ENCODE measurements at places on chromosomes 1 and 21.

- no peak for DNase-seq
These were observed 145.5 kb downstream of the SPATA17 start for GRCh38 chr1:217776693-217777092.

- no peak for DNase-seq
These were observed 18.8 kb downstream of the SLC1A7 start for GRCh38 chr1:53123453-53124140.

DNA sequence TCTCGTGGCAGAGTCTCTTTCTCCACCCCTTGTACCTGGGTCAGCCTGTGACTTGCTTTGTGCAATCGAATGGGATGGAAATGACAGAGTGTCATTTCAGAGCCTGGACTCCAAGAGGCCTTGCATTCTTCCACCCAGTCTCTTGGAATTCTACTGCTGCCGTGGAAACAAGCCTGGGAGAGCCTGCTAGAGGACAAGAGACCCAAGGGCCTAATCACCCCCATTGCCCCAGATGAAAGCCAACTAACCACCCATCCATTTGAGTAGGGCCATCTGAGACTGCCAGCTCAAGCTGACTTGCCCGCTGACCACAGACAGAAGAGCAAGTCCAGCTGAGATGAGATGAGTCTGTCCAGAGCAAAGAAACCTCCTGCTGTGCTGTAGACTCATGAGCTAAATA is 201.6 kb downstream of the PTPRU start:
- no peak for DNase-seq

- DNase-seq: no peak
These were observed 44.9 kb downstream of the SYT6 start for GRCh38 chr1:114108751-114109255.

DNA sequence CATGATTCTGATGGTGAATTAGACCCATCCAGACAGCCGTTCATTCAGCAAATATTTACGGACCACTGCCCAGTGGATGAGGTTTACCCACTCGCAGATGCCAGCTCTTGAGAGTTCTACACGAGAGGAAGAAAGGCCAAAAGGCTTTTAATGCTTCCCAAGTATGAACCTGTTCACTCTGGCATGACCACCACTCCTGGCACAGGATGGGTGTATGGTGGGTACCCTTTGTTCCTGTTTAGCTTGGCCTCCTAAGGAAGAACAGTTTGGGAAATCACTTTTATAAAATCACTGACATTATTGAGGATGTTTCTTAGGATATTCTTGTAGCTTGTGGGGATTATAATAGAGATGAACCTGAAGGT is 67.2 kb downstream of the HMGB4 start:
- no peak for DNase-seq

GRCh38 chr1:67496329-67496728 is 66.1 kb upstream of the SERBP1 start:
- no peak for DNase-seq

- DNase-seq: peak; percentile 53
These were observed 36.3 kb upstream of the PCBP3 start for GRCh38 chr21:45607021-45607908.

DNA sequence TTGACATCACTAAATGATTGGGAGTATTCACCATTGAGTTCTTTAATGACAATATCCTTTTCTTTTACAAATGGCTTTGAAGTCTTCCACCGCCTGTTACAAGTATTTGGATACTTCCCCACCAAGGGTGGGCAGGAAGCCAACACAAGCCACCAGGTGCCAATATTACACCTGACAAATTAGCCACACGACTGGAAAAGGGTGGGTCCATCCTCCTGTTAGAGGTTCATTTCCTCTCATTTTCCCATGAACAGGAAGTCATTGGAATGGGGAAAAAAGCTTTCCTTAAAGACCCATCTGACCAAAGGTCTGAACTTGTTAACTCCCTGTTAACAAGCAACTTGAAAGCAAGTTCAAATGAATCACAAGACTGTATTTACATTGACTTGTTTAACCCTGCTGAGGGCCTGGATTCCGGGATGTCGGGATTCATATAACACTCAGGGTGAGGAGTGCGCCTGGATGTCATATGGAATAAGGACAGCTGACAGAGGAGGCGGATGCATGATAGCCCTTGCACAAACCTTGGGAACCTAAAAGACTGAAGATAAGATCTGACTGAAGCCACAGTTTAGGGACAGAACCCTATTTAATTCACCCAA is 40.5 kb upstream of the PROX1 start:
- DNase-seq: no peak

GRCh38 chr1:47791879-47792608 is 205.1 kb downstream of the TRABD2B start:
- DNase-seq: no peak

- no peak for DNase-seq
These were observed 49.1 kb downstream of the VANGL2 start for GRCh38 chr1:160449494-160449893.

DNA sequence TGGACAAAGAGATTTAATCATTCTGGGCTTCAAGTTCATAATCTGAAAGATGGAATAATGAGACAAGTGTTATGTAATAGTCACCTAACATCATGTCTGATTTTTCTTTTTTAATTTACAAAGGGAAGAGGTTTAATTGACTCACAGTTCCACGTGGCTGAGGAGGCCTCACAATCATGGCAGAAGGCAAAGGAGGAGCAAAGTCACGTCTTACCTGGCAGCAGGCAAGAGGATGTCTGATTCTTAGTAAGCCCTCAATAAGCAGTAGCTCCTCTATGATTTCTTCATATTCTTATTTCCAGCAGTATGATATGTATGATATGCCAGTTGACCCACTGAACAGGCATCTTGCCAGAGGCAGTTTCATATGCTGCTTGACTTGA is 152.7 kb downstream of the S1PR1 start:
- DNase-seq: no peak

GRCh38 chr1:150021191-150021694 is 10.7 kb upstream of the OTUD7B start:
- no peak for DNase-seq

- no peak for DNase-seq
These were observed 6.0 kb downstream of the COL24A1 start for GRCh38 chr1:86150553-86151055.

GRCh38 chr1:202230939-202231645 is 37.5 kb downstream of the LGR6 start:
- no peak for DNase-seq

DNA sequence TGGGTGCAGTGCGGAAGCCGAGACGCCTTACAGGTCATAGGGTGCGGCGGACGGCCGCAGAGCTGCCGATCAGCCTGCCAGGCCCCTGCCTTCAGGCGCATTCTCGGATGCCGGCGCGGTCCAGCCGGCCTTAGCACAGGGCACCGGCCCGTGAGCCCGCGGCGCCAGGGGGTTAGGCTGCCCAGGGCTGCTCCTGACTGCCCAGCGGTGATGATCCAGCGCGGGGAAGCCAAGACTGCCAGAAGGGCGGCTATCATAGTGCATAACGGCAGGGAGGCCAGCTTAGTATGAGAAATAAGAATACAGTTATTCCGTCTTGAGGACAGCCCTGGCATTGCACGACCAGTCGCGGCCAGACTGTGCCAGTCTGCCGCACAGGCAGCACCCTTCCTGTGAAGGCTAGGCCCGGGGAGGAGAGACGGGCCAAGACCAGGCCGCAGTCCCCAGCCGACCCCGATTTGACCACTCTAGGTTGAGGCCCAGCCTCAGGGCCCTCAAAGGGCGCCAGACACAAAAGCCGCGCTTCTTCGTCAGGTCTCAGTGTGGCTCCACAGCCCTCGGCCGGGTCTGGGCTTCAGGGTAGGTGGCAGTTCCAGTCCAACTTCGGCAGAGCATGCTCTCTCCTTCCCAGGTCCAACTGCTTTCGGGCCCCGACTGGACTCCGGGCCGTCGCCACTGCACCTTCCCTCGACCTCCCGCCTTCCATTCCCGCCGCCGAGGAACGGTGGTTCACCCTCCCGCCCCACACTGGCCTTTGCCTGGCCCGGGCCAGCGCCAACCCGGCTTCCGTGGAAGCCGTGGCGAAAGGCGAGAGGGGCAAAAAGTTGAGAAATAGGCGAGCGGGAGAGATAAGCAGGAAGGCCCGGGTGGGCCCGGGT is 829 bp downstream of the ALX3 start:
- DNase-seq: no peak

DNA sequence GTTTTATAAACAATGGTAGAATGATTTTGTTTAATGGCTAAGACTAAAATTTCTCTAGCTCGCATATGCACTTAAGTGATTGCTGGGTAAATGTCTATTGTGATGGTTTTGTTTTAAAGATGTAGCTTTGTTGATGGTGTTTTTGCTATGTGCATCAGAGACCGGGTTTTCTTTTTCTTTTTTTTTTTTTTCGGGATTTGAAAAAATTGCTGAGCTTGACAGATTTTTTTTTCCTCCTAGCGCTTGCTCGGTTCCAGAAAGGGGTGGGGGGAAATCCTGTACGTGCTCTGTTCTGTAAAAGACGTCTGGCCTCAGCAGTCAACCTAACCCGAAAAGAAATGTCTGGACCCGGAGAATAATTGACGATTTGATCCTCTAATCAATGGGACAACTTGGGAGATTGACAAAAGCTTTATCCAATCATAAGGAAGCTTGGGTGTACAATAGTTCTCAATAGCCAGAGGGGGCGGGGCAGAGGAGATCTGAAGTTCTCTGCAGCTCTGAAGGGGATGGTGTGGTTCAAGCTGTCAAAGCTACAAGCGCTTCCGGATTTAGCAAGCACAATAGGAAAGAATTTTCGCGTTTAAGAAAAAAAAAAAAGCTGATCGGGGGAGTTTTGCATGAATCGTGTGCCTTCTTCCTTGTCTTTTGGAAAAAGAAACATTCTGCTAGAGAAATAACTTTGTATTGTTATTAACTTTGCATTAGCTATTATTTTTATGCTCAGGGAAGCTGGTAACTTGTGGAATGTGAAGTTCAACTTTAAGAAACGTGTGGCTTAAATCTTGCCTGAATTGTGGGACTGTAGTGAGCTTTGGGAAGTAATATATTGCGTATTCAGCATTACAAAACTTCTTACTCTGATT is 4.5 kb upstream of the NFIA start:
- peak; percentile 84 for DNase-seq

GRCh38 chr1:212568978-212569537 is 39.5 kb upstream of the ATF3 start:
- no peak for DNase-seq

- no peak for DNase-seq
These were observed 122.7 kb downstream of the CLEC20A start for GRCh38 chr1:178374016-178374415.

- DNase-seq: no peak
These were observed 83.1 kb upstream of the ERRFI1 start for GRCh38 chr1:8109216-8109615.

DNA sequence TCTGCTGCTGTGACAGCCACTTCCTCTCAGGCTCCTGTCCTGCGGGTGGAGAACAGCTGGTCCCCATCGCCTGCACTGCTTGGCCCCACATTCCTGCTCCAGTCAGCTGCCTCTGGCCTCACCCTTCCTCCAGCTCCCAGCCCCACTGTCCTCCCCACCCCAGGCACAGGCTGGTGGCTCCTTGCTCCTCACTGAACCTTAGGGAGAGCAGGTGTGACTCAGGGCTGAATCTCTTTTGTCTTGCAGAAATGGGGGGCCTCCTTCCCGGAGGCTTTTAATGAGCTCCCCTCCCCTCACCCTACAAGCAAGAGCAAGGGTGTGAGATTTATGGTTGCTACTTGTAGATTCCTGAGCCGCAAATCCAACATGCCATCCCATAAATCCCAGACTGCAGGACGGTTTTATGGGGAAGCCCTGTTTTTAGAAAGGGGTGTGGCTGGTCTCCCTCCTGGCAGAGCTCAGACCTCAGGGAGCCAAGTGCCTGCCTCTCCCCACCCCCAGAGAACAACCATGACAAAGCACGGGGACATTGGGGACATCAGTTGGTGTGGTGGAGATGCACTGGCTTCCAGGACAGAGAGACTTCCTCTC is 15.2 kb downstream of the CDK18 start:
- DNase-seq: no peak

- no peak for DNase-seq
These were observed 22.8 kb downstream of the TTC3 start for GRCh38 chr21:37095821-37096220.

DNA sequence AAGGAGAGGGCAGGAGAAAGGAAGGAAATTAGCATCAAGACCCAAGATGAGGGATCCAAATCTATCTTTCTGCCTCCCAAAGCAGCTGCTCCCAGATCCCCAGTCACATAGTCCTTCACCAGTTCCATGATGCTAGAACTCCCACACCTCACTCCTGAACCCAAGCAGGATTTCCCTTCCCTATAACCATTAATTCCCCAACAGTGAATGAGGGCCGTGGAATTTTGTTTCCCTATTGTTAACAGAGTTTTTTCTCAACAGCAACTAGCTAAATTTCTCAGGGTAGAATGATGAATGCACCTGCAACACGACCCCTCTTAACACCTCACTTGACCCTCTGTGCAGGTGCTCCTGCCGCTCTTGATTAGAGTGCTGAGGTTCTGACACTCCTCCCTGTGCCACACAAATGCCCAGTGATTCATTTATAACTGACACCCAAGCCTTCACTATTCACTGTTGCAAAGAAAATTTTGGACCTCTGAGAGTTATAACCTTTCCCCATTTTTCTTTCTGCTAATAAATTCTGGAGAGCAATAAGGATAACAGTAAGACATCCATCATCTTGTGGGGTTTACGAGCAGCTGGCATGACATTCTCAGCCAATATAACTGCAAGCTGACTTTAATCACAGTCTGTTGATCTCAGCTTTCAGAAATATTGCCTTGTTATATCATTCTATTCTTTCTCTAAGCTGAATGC is 25.4 kb upstream of the NPL start:
- DNase-seq: no peak

DNA sequence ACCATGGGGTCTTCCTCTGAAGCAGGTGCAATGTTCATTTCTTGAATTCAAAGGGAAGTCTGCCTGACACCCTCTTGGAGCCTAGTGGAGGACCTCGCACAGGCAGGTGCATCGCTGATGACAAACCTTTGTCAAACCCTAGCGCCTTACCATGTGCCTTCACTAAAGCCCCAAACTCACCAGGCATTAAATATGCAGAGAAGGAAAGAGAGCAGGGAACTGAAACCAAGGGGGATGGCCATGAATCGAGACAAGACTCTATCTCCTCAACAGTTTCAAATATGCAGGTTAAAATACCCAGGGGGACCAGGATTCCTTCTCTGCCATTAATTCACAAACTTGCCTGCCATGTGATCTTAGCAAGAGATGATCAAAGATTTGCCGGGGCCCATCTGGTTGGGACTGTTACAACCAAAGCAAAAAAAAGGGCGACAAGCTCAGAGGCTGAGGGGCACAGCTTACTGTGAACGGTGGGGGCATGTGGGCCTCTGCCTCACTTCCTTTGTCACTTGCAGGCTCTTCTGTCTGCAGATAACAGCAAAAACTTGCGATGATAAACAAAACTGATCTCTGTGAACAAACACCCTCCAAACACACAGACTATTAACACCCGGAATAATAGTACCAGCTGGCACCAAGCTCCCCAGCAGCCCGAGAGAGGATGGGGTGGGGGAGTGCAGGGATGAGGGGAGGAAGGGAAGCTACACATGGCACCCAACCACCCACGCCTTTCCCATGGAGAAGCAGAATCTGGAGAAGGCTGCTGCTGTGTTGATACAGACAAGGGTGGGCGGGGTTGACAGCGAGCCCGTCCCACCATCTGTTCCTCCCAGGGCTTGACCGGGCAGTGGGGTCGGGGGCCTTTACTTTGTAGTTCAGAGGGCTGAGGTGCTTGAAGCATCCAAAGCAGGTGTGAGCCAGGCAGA is 33.9 kb downstream of the TMEM63A start:
- DNase-seq: no peak

GRCh38 chr1:8711873-8712412 is 105.5 kb downstream of the RERE start:
- DNase-seq: no peak
